ENCODE measurements at places on chromosomes 2 and 18. TPM values are rescaled to one million over a fixed set of nuclear protein-coding genes. Genes with fewer than 3 reads are reported as not detected.

Gene LOXL3
- 0.32 TPM for total RNA-seq

Gene SCYGR6
- total RNA-seq: not detected

Gene PLEKHH2
- total RNA-seq: 0.89 TPM

Gene PROKR1
- not detected for total RNA-seq

Gene DNAJC5G
- not detected for total RNA-seq

Gene ABCB11
- total RNA-seq: 0.02 TPM

Gene RTP5
- not detected for total RNA-seq

Gene NRP2
- total RNA-seq: 157 TPM

Gene M1AP
- not detected for total RNA-seq

Gene USP14
- total RNA-seq: 65.0 TPM

Gene DOK6
- total RNA-seq: not detected

Gene CRYGD
- not detected for total RNA-seq

Gene TRIM54
- 0.73 TPM for total RNA-seq

Gene ABCG5
- total RNA-seq: not detected

Gene QPCT
- total RNA-seq: 19.4 TPM

Gene IL1RL1
- 0.78 TPM for total RNA-seq

Gene NTSR2
- not detected for total RNA-seq

Gene MSH2
- 31.9 TPM for total RNA-seq

Gene OTX1
- total RNA-seq: 2.4 TPM

Gene RNU2-63P
- total RNA-seq: not detected

Gene PLB1
- 1.8 TPM for total RNA-seq

Gene PGAP1
- 1.7 TPM for total RNA-seq

Gene MDH1B
- 1.7 TPM for total RNA-seq

Gene RNF152
- not detected for total RNA-seq

Gene SERPINB3
- total RNA-seq: not detected

Gene SCYGR3
- total RNA-seq: not detected

Gene C2orf78
- not detected for total RNA-seq

Gene CRIM1
- 133 TPM for total RNA-seq

Gene DSG1
- not detected for total RNA-seq
